Vagina (tissue), 2 donors: ENCODE measurements at places on chromosomes 2 and 18.
A peak's percentile ranks its signal among the peaks of the same experiment; 100 is the strongest.

- no peak overlapping the region for H3K4me3 ChIP-seq
- no peaks in the 10 kb centered on the region for H3K36me3 ChIP-seq
- peaks cover 28% of the 10 kb centered on the region for H3K4me1 ChIP-seq
- H3K27me3 ChIP-seq, result no peaks in the 10 kb centered on the region
- peak; percentile 95 for DNase-seq
These were observed 16.4 kb upstream of the CYP1B1 start for GRCh38 chr2:38092196-38092902.

GRCh38 chr2:23568626-23569190, 183.7 kb downstream of the KLHL29 start:
- H3K4me1 ChIP-seq, result peaks cover 60% of the 10 kb centered on the region
- no peak for DNase-seq
- no peaks in the 10 kb centered on the region for H3K36me3 ChIP-seq
- H3K27me3 ChIP-seq, result no peaks in the 10 kb centered on the region

- H3K36me3 ChIP-seq, result peaks cover 11% of the 10 kb centered on the region
- no peak for DNase-seq
- no peak overlapping the region for H3K4me3 ChIP-seq
- H3K4me1 ChIP-seq, result peaks cover 8% of the 10 kb centered on the region
These were observed 42.4 kb downstream of the ST3GAL5 start for GRCh38 chr2:85846411-85846810.

DNA sequence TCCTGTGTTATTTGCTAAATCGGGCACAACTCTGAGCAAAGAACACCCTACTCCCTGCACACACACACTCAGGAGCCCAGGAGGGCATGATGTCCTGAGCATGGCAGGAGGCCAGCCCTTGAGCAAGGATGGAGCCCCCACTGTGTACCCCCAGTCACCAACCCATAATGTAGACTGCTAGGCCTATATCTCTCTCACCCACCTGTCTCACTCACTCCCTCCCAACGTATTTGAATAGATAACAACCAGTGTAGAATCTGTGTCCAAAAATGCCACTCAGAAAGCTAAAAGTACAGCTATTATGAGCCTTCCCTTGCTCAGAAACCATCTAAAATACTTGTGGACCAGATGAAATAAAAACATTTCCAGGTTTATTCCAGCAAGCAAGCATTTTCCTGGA, 29.3 kb downstream of the MERTK start:
- H3K4me1 ChIP-seq, result peaks cover 19% of the 10 kb centered on the region
- H3K27ac ChIP-seq, result no peak overlapping the region
- H3K36me3 ChIP-seq, result no peaks in the 10 kb centered on the region
- no peak for DNase-seq
- no peak overlapping the region for H3K4me3 ChIP-seq

- H3K4me1 ChIP-seq, result no peaks in the 10 kb centered on the region
- H3K27ac ChIP-seq, result no peak overlapping the region
- no peak overlapping the region for H3K4me3 ChIP-seq
- H3K36me3 ChIP-seq, result no peaks in the 10 kb centered on the region
- peak; percentile 22 for DNase-seq
- H3K27me3 ChIP-seq, result no peaks in the 10 kb centered on the region
These were observed 14.6 kb upstream of the LTBP1 start for GRCh38 chr2:32931945-32932709.

DNA sequence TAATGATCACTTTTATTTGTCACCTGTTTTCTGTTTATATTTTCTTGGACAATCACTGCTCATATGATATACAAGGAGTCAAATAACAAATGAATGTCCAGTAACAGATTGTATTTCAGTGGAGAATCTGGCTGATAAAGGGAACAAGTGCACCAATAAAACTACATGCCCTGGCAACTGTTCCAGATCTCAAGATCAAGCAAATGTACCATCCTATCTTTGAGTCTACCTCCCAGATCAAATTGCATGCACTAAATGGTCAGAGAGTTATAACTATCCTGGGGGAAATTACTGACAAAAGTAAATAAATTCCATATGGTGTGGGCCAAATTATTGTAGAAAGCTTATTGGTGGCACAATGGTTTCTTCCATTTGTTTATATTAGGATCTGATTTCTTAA, 452.8 kb downstream of the MBD2 start:
- H3K27ac ChIP-seq, result no peak overlapping the region
- no peaks in the 10 kb centered on the region for H3K27me3 ChIP-seq
- no peaks in the 10 kb centered on the region for H3K36me3 ChIP-seq
- no peak overlapping the region for H3K4me3 ChIP-seq
- H3K4me1 ChIP-seq, result no peaks in the 10 kb centered on the region
- no peak for DNase-seq

DNA sequence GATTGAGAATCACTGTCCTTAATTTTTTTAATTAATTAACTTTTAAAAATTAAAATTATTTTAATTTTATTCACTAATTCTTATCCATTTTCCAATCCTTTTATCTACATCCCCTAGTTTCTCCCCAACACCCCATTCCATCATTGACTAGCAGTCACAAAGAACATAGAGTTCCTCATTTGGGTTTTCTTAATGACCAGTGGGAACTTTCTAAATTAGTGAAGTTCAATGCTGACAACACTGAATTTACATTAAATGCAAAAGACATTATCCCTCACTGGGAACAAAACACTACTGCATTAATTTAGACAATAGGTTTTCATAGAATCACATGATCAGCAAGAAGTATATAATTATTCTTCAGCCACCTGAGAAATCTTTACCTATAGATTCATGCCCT, 80.6 kb upstream of the GLS start:
- no peaks in the 10 kb centered on the region for H3K4me1 ChIP-seq
- no peaks in the 10 kb centered on the region for H3K36me3 ChIP-seq
- no peak for DNase-seq
- no peak overlapping the region for H3K27ac ChIP-seq
- no peaks in the 10 kb centered on the region for H3K27me3 ChIP-seq

DNA sequence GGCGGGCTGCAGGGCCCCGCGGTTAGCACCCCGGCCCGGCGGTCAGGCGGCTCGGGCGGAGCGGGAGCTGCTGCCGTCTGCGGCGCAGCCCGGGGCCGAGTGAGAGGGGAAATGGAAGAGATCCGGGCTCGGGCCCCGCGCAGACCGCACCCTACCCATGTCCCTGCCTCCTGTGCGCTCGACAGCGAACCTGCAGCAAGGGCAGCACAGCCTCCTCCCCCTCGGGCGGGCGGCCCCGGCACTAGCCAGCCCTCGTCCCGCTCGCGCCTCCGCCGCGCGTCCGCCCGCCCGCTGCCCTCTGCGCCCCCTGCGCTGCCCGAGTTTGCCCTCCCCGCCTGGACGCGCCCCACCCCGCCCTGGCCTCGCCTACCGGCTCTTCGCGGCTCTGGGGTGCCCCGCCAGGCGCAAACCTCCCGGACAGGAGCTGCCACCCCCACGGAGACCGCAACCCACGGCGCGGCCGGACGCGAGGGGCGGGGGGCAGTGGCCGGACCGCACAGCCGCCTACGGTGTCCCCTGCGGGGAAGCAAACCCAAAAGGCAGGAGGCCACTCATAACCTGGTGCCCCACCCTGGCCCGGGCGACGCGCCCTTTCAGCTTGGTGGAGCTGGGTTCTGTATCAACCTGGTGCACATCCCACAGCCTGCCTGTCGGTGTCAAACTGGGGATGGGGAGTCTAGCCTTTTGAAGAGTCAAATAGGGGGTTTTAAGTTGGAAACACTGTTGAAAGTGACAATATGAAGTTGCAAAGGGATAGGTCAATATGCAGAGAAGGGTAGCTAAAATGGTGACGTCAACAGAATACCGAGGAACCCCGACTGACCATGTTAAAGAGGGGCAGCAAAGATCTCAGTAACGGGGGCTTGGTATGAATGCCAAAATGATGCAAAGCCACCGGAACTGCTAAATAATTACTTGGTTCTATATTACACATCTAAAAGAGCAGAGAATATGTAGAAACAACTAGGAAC, at the start of gene IHH:
IHH (minus strand) TSS at position 101 of the 971 bp plus-strand sequence. CDS start 454 bp downstream, outside the sequence.
- H3K27ac ChIP-seq, result no peak within 1 kb of the TSS
- H3K4me3 ChIP-seq, result peak within 1 kb of the TSS; percentile 16
- peaks cover 27% of the 10 kb centered on the region for H3K27me3 ChIP-seq
- DNase-seq, result no peak
- no peaks in the 10 kb centered on the region for H3K36me3 ChIP-seq

GRCh38 chr18:36212301-36213171, 25.2 kb downstream of the MOCOS start:
- H3K27ac ChIP-seq, result peak overlapping the region; percentile 20
- H3K4me1 ChIP-seq, result peaks cover 7% of the 10 kb centered on the region

GRCh38 chr18:9707381-9708056, 582 bp upstream of the RAB31 start:
- H3K36me3 ChIP-seq, result no peaks in the 10 kb centered on the region
- no peaks in the 10 kb centered on the region for H3K27me3 ChIP-seq
- H3K4me3 ChIP-seq, result peak overlapping the region; percentile 89
- H3K4me1 ChIP-seq, result peaks cover 55% of the 10 kb centered on the region
- no peak for DNase-seq

DNA sequence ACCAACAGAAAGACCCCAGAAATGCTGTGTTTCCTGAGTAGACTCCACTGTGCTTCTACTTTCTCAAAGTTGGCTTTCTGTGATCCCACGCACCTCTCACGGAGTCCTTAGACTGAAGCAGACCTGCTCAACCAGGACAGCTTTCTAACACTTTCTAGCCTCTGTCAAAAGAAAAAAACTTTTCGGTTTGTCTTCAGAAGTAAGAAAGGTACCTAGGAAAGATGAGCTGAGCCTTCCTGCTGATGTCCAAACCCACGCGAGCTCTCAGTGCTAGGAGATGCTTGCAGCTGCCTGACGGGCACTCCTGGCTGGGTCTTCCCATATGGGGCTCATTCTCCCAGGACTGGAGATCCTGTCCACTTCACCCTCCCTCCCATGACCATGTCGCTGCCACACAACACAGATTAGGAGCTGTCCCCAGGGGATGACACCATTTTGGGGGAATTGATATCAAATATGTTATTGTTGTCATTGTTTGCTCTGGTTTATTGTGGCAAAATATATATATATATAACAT, 49.2 kb upstream of the DAPL1 start:
- no peak for DNase-seq
- H3K27me3 ChIP-seq, result no peaks in the 10 kb centered on the region
- H3K36me3 ChIP-seq, result no peaks in the 10 kb centered on the region
- peaks cover 12% of the 10 kb centered on the region for H3K4me1 ChIP-seq
- no peak overlapping the region for H3K4me3 ChIP-seq

- no peaks in the 10 kb centered on the region for H3K4me1 ChIP-seq
- H3K27ac ChIP-seq, result no peak overlapping the region
- peak; percentile 52 for DNase-seq
- no peaks in the 10 kb centered on the region for H3K27me3 ChIP-seq
- H3K36me3 ChIP-seq, result no peaks in the 10 kb centered on the region
These were observed 42.5 kb downstream of the SCTR start for GRCh38 chr2:119481501-119482455.
